ENCODE measurements at places on chromosomes 2 and 18. TPM values are rescaled to one million over a fixed set of nuclear protein-coding genes. Genes with fewer than 3 reads are reported as not detected.

GRCh38 chr2:127647242-127648190 lies 1.6 kb downstream of the GPR17 start:
- DNase-seq = no peak

DNA sequence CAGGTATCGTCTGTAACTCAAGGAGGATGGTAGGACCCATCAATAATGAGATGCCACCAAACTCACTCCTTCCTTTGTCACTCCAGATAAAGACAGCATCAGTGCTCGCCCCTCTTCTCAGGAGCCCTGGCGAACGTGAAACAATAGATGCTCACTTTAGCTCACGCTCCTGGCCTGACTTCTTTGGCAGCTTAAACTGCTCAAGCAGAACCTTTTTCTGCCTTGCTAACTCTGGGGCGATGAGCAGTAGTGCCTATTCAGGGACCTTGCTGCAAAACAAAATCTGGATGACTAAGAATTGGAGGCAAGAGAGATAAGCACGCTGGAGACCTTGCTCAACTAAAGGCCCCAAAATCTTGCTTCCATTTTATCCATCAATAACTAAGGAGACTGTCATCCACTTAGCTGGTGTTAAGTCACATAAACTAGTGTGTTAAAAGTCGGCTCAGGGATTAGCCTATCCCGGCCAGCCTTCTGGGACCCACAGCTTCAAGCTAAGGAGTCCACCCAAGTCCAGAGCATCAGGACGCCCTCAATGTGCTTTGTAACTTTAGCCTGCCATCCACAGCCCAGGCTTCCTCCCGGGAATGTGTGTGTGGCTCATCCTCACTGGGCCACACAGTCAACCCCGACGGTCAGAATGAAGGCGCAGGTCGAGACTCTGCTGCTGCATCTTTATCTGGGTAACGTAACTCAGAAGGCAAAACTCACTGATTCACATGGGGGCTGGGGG lies 38.9 kb downstream of the ZNF516 start:
- no peak for DNase-seq

- no peak for DNase-seq
Observed at GRCh38 chr18:9946831-9947230, 33.0 kb downstream of the VAPA start.

Gene ABCA12
- 0.43 TPM for total RNA-seq

- DNase-seq = no peak
Observed at GRCh38 chr2:12205086-12205485, 458.7 kb downstream of the LPIN1 start.

DNA sequence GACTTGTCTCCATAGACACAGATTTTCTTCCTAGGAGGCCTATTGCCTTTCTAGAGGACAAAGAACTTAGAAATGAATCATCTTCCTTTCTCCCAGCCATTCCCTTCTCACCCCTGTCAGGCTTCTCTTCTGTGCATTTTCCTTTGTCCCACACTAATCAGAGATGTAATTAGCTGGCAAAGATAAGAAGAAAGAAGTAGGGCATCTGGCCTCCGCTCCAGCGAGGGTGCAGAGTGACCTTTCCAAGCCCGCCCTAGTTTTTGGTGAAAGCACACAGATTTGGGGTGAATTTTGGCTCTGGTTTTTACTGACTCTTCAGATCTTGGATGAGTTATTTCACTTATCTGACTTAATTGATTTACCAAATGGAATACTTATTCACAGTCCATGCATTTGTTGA lies 626.5 kb downstream of the ZEB2 start:
- no peak for DNase-seq

- no peak for DNase-seq
Observed at GRCh38 chr2:165804719-165805118, 10.7 kb upstream of the GALNT3 start.

Gene G6PC2
- total RNA-seq = not detected

Gene AP1S3
- 23.2 TPM for total RNA-seq

DNA sequence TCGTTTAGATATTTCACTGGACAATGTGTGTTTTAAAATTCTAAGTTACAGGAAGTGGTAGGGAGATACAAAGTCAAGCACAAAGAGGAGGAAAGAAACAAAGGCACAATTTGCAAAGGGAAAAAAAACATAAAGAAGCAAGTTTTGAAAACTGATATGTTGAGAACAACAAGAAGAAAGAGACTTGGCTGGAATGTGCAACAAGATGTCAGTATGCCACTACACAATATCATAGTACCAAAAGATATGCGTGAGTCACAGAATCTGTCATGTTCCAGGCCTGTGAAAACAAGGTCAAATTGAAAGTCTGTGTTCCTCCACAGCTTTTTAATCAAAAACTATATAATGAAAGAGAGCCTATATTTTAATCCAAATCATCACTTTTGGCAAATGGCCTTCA lies 12.0 kb downstream of the EXOC6B start:
- DNase-seq = no peak

GRCh38 chr2:233811732-233812131 lies 33.6 kb downstream of the MROH2A start:
- DNase-seq = peak; percentile 30

DNA sequence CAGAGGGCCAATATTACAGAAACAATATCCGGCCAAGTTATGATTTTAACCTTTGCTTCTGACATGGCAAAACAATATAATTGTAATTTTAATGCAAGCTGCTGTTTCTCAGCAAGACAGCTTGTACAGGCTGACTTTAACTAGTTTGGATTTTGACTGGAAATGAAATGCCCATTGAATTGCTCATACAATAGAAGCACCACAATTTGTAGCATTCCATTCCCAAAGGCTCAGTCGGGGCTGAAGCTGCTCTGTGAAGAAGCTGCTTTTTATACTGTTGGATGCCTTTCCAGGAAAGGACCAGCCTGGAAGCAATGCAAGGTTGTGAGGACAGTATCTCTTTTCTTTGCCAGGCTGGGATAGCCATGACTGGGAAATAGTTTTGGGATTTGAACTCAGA lies 677.0 kb upstream of the FANCL start:
- no peak for DNase-seq

Gene GALR1
- total RNA-seq = not detected

Gene MAP3K19
- total RNA-seq = not detected

Gene C2orf68
- 74.6 TPM for total RNA-seq

DNA sequence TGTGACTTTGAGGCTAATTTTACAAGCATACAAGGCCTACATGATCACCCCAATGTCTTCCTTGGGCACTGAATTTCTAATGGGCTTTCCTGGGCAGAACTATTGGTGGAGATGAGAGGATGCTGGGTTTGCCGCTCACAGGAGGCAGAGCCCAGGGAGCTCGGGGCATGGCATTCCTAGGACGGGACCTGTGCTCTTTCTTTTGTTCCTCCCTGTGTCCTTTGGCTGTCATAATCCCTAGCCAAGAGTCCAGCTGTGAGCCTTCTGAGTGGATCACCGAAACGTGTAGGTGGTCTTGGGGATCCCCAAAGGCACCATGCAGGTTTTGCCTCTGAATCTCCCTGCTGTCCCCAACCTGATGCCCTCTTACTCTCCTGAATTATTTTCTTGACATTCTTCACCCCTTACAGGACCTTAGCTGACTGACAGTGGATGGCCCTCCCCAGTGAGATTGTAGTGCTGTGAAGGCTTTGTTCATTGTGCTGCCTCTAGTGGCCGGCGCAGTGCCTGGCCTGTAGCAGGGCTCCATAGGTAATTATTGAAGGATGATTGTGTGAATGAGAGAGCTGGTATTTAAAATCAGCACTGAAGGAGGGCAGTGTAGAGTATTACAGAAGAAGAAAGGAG lies 221.9 kb downstream of the ZNF407 start:
- DNase-seq = no peak

Gene SPC25
- total RNA-seq = 10.1 TPM

Gene ASIC4
- 1.4 TPM for total RNA-seq

Gene PLA2R1
- total RNA-seq = 14.8 TPM

DNA sequence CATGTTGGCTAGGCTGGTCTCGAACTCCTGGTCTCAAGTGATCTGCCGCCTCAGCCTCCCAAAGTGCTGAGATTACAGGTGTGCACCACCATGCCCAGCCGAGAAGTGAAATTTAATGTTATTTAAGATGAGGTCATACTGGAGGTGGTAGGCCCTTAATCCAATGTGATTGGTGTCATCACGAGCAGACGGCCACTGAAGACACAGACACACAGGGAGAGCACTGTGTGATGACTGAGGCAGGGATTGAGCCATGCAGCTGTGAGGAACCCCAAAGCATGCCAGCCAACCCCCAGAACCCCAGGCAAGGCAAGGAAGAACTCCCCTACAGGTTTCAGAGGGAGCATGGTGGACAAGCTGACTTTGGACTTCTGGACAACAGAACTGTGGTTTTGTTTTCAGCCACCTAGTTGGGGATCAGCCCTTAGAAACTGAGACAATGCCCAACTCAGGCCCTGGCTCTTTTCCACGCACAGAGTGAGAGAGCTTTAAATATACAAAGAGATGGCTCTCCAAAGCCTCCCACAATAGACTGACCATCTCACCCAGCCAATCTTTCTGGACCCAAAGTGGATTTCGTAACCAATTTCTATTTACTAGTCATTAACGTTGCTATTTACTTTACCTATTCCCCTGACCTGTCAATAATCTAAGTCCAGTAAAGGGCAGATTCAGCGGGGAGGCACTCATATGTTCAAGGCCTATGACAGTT lies 34.2 kb downstream of the TBC1D8 start:
- DNase-seq = no peak

GRCh38 chr18:26002375-26002910 lies 88.0 kb downstream of the SS18 start:
- no peak for DNase-seq

Gene NTSR2
- total RNA-seq = not detected

GRCh38 chr2:8543383-8544170 lies 138.3 kb upstream of the ID2 start:
- peak; percentile 3 for DNase-seq

Gene TCF23
- 0.04 TPM for total RNA-seq

Gene MSTN
- total RNA-seq = 0.29 TPM

Measured in mesothelial cell of epicardium (in vitro differentiated cells).